GM13977 (cell line): ENCODE measurements at places on chromosomes 6 and 20.

DNA sequence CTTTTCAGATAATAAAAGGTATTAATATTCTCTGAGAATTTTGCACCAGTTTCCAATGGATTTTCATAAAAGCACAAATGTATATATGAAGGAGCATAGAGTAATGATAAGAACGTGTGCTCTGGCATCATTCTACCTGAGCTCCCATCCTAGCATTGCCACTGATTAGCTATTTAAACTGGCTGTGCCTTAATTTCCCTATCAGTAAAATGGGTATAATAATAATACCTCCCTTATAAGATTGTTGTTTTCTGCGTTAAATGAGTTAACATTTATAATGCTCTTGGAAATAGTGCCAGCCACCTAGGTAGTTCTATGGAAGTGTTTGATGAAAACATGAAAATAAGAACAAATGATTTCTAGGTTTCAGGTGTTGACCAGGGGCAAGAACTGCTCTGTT, 11.2 kb downstream of the ZKSCAN3 start:
- no peak for DNase-seq

DNA sequence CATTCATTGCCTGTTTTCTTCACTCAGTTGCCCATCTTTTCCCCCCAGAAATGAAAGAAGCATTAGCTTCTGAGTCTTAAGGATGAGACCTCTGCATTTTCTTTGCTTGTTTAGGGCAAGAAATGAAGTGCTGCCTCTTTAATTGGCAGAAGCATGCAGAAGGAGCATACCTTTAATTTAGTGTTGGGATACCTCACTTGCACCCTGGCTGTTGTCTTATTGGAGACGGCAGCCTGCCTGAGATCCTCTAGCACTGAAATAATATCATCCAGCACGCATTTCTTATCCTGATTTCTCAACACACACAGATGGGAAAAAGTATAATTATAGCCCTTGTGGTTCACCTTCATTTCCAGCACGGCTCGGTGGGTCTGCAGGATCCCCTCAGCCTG, 43.1 kb downstream of the PTCHD4 start:
- DNase-seq = no peak

GRCh38 chr6:169456840-169457239, 203.2 kb upstream of the THBS2 start:
- no peak for DNase-seq

DNA sequence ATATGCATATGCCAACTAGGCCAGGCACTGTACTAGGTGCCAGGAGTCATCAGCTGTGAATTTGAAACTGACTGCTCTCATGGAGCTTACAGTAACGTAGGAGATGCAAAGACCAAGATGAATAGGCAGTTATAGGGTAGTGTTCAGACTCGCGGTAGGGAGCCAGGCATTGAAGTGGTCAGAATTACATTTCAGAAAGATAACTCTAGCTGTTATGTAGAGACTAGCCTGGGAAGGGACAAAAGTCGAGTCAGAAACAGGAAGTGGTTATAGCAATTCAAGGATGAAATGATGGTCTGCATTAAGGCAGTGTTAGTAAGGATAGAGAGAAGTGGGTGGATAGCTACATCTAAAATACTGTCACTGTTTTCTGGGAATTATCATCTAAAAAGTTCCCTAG, 56.6 kb downstream of the PCMT1 start:
- DNase-seq = no peak

GRCh38 chr6:53241938-53242337, 93.3 kb upstream of the GCM1 start:
- DNase-seq = no peak

DNA sequence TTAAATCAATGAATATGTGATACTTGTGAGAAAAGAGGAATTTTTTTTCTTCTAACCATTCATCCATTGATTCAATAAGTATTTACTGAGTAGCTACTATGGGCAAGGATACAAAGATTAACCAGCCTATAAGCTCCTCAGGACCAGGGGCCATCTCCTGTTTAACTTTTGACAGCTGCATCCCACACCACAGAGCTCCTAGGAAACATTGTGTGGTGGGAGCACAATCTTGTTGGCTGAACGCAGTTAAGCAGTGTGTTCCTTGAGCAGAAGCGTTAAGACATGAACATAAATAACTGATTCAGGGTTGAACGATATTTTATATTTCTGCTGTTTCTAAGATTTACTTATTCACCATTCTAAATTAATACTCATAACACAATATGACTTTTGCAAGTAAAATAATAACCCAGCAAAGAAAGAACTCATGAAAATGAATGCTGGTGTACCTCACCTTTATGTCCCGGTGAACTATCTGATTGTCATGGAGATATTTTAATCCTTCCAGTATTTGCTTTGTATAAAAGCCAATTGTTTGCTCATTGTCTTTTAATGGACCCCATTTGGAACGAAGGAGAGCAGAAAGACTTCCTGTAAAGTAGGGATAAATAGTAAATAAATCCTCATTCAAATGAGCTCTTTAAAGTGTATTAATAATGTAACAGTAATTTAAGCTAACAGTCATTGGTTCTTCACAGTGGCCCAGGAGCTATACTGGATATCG, 62.6 kb upstream of the MAP7 start:
- no peak for DNase-seq

DNA sequence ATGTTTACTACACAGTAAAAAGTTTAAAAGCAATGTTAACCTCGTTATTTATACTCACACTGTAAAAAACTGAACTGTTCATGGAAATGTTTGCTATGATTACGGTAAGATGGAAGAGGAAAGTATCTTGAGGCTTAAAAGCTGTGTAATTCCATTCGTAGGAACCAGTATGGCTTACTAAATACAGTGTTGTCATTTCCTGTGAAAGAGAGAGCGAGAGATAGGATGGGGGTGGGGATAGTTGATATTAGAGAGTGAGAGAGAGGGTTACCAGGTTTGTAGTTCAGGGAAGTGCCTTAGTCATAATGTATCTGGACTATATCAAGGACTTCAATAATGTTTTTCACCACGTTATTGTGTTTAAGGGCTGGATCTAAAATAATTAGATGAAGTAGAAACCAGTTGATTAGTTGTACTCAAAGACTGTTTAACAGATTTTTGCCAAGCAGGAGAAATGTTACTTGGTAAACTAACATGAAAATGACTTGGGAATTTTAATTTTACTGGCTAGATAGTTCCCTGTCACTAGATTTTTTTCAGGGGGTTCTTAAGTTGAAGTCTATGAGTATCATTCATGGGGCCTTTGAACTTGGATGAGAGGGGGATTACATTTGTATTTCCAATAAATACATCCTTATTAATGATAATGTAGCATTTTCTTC, 30.4 kb downstream of the AFDN start:
- no peak for DNase-seq

- DNase-seq = no peak
Observed at GRCh38 chr20:7977709-7978108, 37.5 kb upstream of the HAO1 start.
